Spinal cord (tissue), 10 donors: ENCODE measurements at places on chromosomes 3 and 15.

DNA sequence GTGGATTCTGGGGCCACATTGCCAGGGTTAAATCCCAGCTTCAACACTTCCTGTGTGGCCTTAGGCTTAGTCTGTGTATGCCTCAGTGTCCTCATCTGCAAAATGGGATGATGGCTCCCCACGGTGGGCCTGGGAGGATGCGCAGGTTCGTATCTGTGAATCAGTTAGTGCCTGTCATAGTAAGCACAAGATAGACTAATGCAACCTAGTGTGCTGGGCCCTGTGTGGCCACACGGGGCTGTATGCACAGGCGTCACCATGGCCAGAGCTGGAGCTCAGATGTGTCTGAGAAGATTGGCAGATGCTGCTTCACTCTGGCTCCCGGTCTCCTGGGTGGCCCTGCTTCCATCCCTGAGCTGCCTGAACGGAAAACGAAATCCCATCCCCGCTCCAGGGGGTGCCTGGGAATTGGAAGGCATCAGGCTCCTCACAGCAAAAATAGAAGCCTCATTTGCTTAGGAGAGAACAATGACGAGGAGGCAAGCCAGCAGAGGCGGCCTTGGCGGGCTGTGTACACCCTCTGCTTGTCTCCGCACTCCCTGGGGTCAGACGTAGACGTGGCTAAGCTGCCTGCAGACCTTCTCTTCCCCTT is 103.6 kb downstream of the APBA2 start:
- H3K27ac ChIP-seq, result peak overlapping the region; percentile 6
- no peak overlapping the region for H3K4me3 ChIP-seq
- no peak for DNase-seq

GRCh38 chr15:70954171-70954570 is 61.5 kb downstream of the LRRC49 start:
- no peaks in the 10 kb centered on the region for H3K4me1 ChIP-seq
- DNase-seq, result no peak
- H3K27me3 ChIP-seq, result no peaks in the 10 kb centered on the region
- H3K4me3 ChIP-seq, result no peak overlapping the region

GRCh38 chr15:88627463-88627862 is 6.3 kb downstream of the AEN start:
- H3K36me3 ChIP-seq, result peaks cover 43% of the 10 kb centered on the region
- no peak for DNase-seq
- H3K27me3 ChIP-seq, result no peaks in the 10 kb centered on the region
- no peak overlapping the region for H3K4me3 ChIP-seq
- H3K4me1 ChIP-seq, result peaks cover 8% of the 10 kb centered on the region
- H3K27ac ChIP-seq, result no peak overlapping the region

DNA sequence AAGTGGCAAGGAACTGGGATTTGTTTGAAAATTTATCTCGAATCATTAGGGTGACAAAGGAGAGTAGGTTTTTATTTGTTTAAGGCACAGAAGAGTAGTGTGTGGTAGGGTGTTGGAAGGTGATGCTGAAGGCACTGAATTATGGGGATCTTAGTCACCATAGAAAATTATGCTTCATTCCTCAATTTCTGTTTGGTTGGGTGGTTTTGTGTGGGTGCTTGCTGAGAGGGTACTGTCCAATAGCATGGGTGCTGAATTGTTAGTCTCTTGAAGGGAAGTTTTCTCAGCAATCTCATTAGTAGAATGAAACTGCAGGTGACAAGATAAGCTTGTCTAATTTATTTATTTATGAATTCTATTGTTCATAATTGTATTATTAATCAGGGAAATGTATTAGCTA is 610.9 kb downstream of the AGBL1 start:
- H3K4me1 ChIP-seq, result no peaks in the 10 kb centered on the region
- no peak overlapping the region for H3K4me3 ChIP-seq
- no peaks in the 10 kb centered on the region for H3K27me3 ChIP-seq
- H3K36me3 ChIP-seq, result no peaks in the 10 kb centered on the region
- H3K27ac ChIP-seq, result no peak overlapping the region

GRCh38 chr3:20776286-20776685 is 590.3 kb upstream of the SGO1 start:
- H3K27me3 ChIP-seq, result no peaks in the 10 kb centered on the region
- no peak overlapping the region for H3K4me3 ChIP-seq

GRCh38 chr3:191138937-191139336 is 60.1 kb upstream of the OSTN start:
- no peak overlapping the region for H3K27ac ChIP-seq
- no peak overlapping the region for H3K4me3 ChIP-seq
- H3K4me1 ChIP-seq, result no peaks in the 10 kb centered on the region
- no peaks in the 10 kb centered on the region for H3K27me3 ChIP-seq
- H3K36me3 ChIP-seq, result no peaks in the 10 kb centered on the region

DNA sequence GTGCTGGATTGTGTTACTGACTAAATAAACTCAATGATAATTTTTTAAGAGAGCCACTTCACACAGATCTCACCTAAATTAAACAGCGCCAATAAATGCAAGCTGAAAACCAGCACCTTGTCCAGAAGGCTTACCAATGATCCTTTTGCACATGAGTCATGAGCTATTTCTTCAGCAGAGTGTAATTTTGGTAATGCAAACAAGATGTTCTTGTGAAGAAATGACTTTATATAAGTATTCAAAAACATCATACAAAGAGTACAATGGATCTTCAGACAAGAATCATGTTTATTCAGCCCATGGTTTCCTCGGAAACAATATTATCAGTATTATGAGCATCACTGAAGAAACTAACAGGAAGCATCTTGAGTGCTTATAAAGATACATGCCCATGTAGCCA is 263.8 kb upstream of the UBE2E2 start:
- H3K4me1 ChIP-seq, result no peaks in the 10 kb centered on the region
- H3K4me3 ChIP-seq, result no peak overlapping the region
- H3K27me3 ChIP-seq, result no peaks in the 10 kb centered on the region
- H3K27ac ChIP-seq, result no peak overlapping the region

DNA sequence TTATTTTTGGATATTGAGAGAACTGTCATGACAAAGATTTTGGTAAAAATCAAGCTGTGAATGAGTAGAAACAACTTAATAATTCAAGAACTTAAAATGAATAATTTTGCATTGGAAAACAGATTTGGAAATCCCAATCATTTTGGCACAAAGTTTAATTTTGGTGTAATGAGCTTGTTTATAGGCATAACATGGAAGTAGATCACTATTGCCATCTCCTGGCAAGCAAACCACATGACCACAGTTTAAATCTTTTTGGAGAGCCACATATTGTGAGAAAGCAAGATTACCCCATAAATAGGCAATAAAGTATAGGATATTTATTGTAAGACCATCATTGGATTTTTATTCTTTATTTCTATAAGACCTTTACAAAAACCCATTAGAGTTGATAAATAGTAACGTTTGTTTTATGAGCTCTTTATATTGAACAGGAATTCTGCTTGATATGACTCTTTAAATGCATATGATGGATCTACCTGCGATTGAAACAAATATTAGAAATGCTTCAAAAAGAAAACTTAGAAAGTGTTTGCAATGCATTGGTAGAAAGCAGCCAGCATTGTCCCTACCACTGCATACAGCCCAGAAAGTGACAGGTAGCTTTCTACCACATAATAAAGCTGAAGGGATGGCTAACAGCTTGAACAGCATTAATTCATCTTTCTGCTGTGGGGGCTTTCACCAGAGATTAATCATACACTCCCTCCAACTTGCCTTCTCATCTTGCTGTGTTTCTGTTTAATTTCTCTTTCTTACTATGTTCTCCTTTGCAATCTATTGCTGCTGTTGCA is 766.8 kb downstream of the TBL1XR1 start:
- H3K4me3 ChIP-seq, result no peak overlapping the region
- H3K4me1 ChIP-seq, result no peaks in the 10 kb centered on the region
- H3K36me3 ChIP-seq, result no peaks in the 10 kb centered on the region
- H3K27ac ChIP-seq, result no peak overlapping the region
- DNase-seq, result peak; percentile 23

GRCh38 chr3:131526801-131527347 is 24.1 kb upstream of the MRPL3 start:
- H3K36me3 ChIP-seq, result no peaks in the 10 kb centered on the region
- H3K27ac ChIP-seq, result no peak overlapping the region
- DNase-seq, result peak; percentile 73

DNA sequence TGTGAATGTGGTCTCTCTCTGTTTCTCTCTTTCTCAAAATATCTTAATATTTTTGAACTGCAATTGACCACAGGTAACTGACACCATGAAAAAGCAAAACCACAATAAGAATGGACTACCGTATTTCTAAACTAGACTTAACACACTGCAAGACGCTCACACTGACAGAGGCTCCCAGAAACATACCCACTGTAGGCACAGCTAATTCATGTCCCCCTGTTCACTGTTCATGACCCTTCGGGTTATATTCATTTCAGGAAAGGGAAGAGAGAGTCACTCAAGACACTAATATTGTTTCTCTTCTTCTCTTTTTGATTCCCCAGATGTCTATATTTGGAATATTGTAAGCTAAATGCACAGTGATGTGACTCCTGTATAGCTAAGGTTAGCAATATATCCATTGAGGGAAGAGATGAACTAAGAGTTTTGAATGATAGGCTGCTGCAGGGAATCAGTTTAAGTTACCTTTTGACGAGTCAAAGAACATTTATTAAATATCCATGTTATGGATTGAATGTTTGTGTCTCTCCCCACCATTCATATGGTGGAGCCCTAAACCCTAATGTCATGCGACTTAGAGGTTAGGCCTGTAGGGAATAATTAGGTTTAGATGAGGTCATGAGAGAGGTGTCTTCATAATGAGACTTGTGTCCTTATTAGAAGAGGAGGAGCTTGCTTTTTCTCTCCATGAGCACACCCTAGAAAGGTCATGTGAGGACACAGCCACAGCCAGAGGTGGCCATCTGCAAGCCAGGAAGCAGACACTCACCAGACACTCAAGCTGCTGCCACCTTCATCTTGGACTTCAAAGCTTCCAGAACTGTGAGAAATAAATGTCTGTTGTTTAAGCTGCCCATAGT is 216.6 kb upstream of the GRM7 start:
- no peaks in the 10 kb centered on the region for H3K27me3 ChIP-seq
- no peaks in the 10 kb centered on the region for H3K36me3 ChIP-seq
- no peak overlapping the region for H3K4me3 ChIP-seq
- H3K4me1 ChIP-seq, result no peaks in the 10 kb centered on the region

GRCh38 chr3:191065181-191065805 is 133.7 kb upstream of the OSTN start:
- H3K4me3 ChIP-seq, result no peak overlapping the region
- H3K4me1 ChIP-seq, result no peaks in the 10 kb centered on the region
- no peaks in the 10 kb centered on the region for H3K27me3 ChIP-seq
- no peak for DNase-seq
- H3K36me3 ChIP-seq, result no peaks in the 10 kb centered on the region

GRCh38 chr15:65841121-65841930 is 28.0 kb upstream of the RAB11A start:
- no peak overlapping the region for H3K27ac ChIP-seq
- DNase-seq, result no peak
- H3K27me3 ChIP-seq, result no peaks in the 10 kb centered on the region
- H3K36me3 ChIP-seq, result no peaks in the 10 kb centered on the region

GRCh38 chr3:50572801-50573371 is 3.6 kb downstream of the HEMK1 start:
- peaks cover 45% of the 10 kb centered on the region for H3K36me3 ChIP-seq
- H3K4me1 ChIP-seq, result peaks cover 24% of the 10 kb centered on the region
- H3K27me3 ChIP-seq, result no peaks in the 10 kb centered on the region
- DNase-seq, result no peak
- no peak overlapping the region for H3K4me3 ChIP-seq

- H3K4me1 ChIP-seq, result no peaks in the 10 kb centered on the region
- no peaks in the 10 kb centered on the region for H3K27me3 ChIP-seq
- no peaks in the 10 kb centered on the region for H3K36me3 ChIP-seq
- H3K4me3 ChIP-seq, result no peak overlapping the region
Observed at GRCh38 chr3:20280257-20280656, 94.3 kb upstream of the SGO1 start.

DNA sequence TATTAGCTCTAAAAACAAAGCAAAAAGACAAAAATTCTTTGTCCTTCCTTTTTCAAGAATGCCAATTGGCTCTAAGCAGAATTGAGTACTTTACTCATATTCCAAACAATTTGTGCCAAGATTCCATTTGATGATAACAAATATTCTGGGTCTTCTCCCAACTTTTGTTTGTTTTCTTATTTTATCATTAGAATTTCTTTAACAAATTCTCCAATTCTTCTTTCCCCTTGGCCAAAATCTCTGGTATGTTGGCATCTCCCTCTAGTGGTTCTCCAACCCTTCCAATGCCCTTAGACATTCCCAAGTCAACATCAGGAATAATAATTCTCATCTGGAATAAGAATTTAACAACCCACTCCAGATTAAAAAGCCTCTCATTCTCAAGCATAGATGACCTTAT is 5.3 kb downstream of the CPOX start:
- no peak overlapping the region for H3K4me3 ChIP-seq
- no peaks in the 10 kb centered on the region for H3K27me3 ChIP-seq
- peaks cover 3% of the 10 kb centered on the region for H3K4me1 ChIP-seq
- no peak for DNase-seq

DNA sequence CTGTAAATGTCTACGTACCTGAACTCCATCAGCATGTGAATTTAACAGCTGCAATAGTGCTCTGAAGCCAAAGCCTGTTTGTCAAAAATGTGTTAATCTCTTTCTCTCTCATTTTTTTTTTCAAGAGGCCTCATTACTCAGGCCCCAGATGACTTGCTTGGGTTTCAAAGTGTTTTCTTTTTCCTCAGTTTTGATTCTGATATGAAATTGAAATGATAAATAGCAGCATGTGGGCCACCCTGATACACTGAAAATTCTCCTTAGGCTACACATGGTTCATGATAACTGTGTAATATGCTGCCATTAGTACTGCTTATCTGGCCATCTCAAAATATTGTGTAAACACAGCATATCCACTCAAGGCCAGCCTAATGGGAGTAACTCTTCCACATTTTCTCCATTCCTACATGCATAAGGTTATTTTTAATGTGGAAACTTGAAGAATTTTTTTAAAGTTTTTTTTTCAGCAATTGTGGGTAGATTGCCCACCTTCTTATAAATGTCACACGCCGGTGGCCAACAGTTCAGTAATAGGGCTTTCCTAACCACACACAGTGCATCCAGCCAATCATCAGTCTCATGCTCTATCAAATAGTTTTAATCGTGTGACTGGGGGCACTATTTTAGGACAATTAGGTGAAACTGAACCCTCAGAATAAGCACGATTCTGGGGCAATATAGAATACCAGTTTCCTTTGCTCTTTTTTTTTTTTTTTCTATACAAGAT is 13.1 kb upstream of the DENND4A start:
- H3K4me3 ChIP-seq, result no peak overlapping the region
- H3K36me3 ChIP-seq, result no peaks in the 10 kb centered on the region
- no peaks in the 10 kb centered on the region for H3K4me1 ChIP-seq
- no peak overlapping the region for H3K27ac ChIP-seq
- H3K27me3 ChIP-seq, result no peaks in the 10 kb centered on the region

DNA sequence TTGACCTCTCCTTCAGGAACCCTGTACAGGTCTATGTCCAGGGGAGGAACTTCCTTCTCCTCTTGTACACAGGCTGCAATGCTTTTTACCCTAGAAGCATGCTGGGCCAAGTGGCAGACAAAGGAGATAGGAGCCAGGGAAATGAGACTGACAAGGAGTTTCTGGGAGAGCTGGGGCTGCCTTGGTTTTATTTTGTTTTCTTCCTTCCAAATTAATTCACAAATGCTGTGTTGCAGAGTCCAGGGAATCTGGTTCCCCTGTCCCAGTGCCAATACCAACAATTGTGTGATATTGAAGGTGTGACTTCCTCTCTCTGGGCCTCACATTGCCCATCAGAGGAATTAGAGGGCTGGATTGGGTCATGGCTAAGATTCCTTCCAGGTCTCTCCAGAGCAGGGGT is 224.8 kb upstream of the PPP2R3A start:
- H3K27me3 ChIP-seq, result no peaks in the 10 kb centered on the region
- peaks cover 10% of the 10 kb centered on the region for H3K4me1 ChIP-seq
- H3K4me3 ChIP-seq, result no peak overlapping the region
- no peak overlapping the region for H3K27ac ChIP-seq

- DNase-seq, result no peak
- H3K36me3 ChIP-seq, result peaks cover 3% of the 10 kb centered on the region
- no peaks in the 10 kb centered on the region for H3K27me3 ChIP-seq
- H3K4me3 ChIP-seq, result no peak overlapping the region
- H3K27ac ChIP-seq, result no peak overlapping the region
- peaks cover 27% of the 10 kb centered on the region for H3K4me1 ChIP-seq
Observed at GRCh38 chr3:186208296-186208989, 99.6 kb upstream of the ETV5 start.
